ENCODE measurements at places on chromosomes 6 and 20. TPM values are rescaled to one million over a fixed set of nuclear protein-coding genes. Genes with fewer than 3 reads are reported as not detected.

The OPRL1 gene
- total RNA-seq, result 0.54 TPM

The TBC1D32 gene
- total RNA-seq, result 3.4 TPM

The C6orf141 gene
- 10.6 TPM for total RNA-seq

The OXT gene
- total RNA-seq, result not detected

The GLP1R gene
- total RNA-seq, result not detected

The MAFB gene
- 0.79 TPM for total RNA-seq

The SNTA1 gene
- total RNA-seq, result 7.6 TPM

The KCNQ5 gene
- total RNA-seq, result not detected

The KIF6 gene
- total RNA-seq, result 0.10 TPM

The EPPIN gene
- total RNA-seq, result not detected

The SLC22A1 gene
- not detected for total RNA-seq

The MED23 gene
- 18.2 TPM for total RNA-seq

The SMLR1 gene
- total RNA-seq, result not detected

The C6orf15 gene
- not detected for total RNA-seq

The DDR1 gene
- total RNA-seq, result 6.3 TPM

The DST gene
- 84.3 TPM for total RNA-seq

The PRL gene
- not detected for total RNA-seq

The SLC17A4 gene
- not detected for total RNA-seq

The PDYN gene
- total RNA-seq, result not detected

The ZBP1 gene
- total RNA-seq, result 0.10 TPM

The SLC17A9 gene
- 13.1 TPM for total RNA-seq

The CCN5 gene
- total RNA-seq, result not detected

The GJA10 gene
- total RNA-seq, result not detected

The ELOVL4 gene
- 2.4 TPM for total RNA-seq

The SUN5 gene
- not detected for total RNA-seq

The DUSP15 gene
- total RNA-seq, result 0.44 TPM

The CLPSL1 gene
- not detected for total RNA-seq

The HRH3 gene
- total RNA-seq, result not detected

The RAET1L gene
- not detected for total RNA-seq

The GSTA1 gene
- not detected for total RNA-seq

The MDFI gene
- 19.5 TPM for total RNA-seq

The GPR6 gene
- total RNA-seq, result not detected

The LHFPL5 gene
- total RNA-seq, result not detected

The TBX18 gene
- 0.25 TPM for total RNA-seq

The CFB gene
- total RNA-seq, result 3.9 TPM

All from mammary microvascular endothelial cell (primary cell).